ENCODE measurements at places on chromosomes 1 and 21.

- no peak for DNase-seq
These were observed 76.0 kb downstream of the NRIP1 start for GRCh38 chr21:14988760-14989159.

GRCh38 chr1:85660541-85660940 is 47.7 kb downstream of the ZNHIT6 start:
- no peak for DNase-seq

DNA sequence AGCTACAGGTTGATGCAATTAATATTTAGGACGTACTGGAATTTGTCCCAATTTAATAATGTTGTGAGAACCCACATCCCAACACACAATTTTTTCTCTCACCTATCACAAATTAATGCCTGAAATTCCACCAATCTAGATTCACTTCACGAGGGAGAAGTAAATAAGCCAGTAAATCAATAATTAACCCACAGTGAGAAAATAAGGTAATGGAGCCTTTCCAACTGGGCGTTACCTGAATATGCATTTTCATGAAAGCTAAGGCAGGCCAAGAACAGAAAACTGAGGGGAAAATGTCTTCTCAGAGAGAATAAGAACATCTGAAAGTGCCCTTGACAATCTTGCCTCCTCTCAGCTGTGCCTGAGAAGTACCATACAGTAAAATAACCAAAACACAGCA is 240.8 kb upstream of the NR5A2 start:
- no peak for DNase-seq

GRCh38 chr1:63817152-63817667 is 43.4 kb downstream of the ROR1 start:
- no peak for DNase-seq

- DNase-seq, result no peak
These were observed 167.5 kb upstream of the CAMK1G start for GRCh38 chr1:209416039-209416438.

GRCh38 chr1:34163792-34164731 is 968 bp downstream of the CSMD2 start:
- DNase-seq, result peak; percentile 9

DNA sequence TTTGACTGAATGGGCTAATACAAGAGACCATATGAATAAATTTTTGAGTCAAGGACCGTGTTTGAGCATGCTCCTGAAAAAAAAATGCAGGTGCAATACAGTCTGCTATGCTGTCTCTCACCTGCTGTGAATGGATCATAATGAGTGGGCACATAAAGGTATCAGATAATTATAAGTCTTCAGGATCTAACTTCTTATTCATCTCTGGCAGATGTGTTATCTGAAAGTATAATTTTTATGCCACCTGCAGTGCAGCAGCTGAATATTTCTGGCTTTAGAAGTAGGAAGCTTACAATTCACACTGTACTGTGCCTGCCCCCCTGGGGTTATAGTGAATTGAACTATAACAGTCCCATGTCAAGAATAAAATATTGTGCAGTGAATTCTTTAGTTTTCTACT is 333.3 kb downstream of the MRPL39 start:
- no peak for DNase-seq

DNA sequence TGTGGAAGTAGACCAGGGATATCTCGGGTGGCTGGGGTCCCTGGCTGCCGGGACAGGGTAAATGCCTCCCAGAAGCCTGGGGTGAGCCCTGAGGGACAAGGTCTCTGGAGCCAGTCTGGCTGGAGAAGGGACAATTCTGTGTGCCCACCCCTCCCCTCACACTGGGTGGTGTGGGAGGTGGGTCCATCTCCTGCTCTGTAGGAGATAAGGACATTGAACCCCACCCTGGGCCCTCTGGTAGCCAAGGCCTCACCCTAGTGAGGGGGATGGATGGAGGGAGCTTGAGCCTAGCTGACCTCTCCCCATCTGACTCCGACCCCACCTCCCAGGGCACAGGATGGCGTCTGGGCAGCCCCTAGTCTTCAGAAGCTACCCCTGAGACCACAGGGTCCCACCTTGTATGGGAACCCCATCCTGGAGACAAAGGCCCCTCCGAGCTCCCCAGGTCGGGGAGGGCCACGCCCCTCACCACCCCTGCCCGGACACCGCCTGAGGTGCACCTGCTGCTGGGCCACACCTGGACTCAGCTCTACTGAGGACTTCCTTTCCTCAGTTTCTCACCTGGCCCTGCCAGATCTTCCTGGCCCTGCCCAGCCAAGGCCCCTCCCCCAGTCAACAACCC is 4.3 kb downstream of the AGRN start:
- no peak for DNase-seq

All from neural crest cell (in vitro differentiated cells).